ENCODE measurements at places on chromosomes 2 and 18.

GRCh38 chr2:60488291-60488690 lies 65.2 kb downstream of the BCL11A start:
- no peak for DNase-seq

GRCh38 chr2:170284205-170284604 lies 106.3 kb downstream of the MYO3B start:
- no peak for DNase-seq

- DNase-seq: no peak
Observed at GRCh38 chr18:60247103-60247502, 125.5 kb downstream of the MC4R start.

- DNase-seq: no peak
Observed at GRCh38 chr2:165847001-165847400, 53.0 kb upstream of the GALNT3 start.

GRCh38 chr2:231617059-231617926 lies 24.6 kb downstream of the TEX44 start:
- DNase-seq: no peak

GRCh38 chr18:23106575-23106974 lies 28.7 kb upstream of the CABLES1 start:
- DNase-seq: no peak

- no peak for DNase-seq
Observed at GRCh38 chr18:22132258-22132657, 37.1 kb upstream of the GATA6 start.

DNA sequence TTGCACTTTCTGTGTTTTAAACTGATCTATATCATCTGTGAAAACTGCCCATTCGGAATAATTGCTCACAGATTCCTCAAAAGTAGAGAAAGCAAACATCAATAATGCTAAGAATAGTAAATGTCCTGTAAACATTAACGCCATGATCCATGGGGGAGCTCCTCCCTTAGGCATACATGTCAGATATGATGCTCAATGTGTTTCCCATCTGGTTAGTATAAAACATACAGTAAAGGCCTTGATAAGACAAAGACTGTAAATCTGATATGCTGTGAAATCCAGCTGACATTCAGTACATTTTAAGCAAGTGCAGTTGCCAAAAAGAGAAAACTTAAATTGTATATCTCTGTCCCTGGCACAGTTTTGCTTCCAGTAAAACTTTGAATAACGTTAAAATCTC lies 2.1 kb downstream of the DSEL start:
- no peak for DNase-seq

DNA sequence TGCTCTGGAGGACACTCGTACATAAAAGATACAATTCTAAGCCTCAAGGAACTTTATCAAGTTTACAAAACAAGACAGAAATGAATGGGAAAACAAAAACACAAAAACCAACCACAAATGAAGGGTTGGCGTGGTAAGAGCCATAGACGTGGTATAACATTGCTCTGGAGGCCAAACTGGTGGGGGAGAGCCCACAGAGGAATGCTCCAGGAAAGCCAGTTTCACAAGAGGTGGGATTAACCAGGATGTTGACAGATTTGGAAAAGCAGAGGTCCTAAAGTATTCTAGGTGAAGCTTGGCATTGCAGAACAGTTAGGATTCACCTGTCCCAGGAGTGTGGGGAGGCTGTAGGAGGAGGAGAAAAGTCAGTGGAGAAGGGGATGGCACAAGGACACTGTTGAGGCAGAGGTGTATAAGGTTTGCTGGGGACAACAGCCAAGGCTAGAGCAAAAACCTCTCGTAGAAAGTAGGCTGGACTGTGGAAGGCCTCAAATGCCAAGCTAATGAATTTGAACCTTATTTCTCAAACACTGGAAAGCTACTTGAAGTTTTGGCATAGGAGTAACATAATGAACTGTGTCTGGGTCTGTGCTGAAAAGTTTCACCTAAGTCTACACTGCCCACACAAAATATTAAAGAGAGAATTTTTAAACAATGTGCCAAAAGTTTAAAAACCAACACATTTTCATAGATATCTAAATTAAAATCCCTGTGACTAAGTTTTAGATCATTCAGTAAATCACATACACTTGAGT lies 135.1 kb downstream of the THADA start:
- no peak for DNase-seq

- no peak for DNase-seq
Observed at GRCh38 chr2:148726228-148726627, 81.7 kb downstream of the EPC2 start.

DNA sequence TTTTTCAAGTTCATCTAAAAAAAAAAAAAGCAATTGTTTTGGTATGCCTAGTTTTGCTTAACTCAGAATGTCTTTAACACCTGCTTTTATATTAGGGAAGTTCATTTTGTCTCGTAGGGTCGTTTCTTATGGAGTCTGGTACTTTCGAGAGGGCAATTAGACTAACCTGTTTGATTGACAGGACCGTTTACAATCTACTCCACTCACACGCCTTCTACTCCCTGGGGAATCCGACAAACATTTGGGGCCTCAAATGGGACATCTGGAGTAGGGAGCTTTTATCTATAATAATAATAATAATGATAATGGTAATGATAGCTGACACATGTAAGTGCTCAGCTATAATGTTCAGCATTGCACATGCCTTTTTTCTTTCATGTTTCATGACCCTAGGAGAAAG lies 261.6 kb upstream of the RASGRP3 start:
- DNase-seq: no peak

DNA sequence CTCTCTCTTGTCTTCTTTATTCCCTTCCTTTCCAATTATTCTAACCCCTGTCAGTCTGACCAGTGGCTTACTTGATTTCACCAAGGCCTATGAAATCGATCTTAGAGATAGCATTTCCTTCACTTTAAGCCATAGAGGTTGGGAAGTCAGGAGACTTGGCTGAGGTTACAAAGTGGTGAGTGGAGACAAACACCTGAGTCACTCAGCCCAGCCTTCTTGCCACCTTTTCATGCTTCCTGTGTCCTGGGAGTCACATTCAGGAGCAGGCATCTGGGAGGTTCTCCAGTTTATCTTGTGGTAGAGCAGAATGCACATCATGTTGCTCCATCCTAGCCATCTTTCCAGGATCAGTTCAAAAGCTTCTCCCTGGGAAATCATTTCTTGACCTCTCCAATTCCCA lies 59.1 kb downstream of the VSNL1 start:
- DNase-seq: no peak

DNA sequence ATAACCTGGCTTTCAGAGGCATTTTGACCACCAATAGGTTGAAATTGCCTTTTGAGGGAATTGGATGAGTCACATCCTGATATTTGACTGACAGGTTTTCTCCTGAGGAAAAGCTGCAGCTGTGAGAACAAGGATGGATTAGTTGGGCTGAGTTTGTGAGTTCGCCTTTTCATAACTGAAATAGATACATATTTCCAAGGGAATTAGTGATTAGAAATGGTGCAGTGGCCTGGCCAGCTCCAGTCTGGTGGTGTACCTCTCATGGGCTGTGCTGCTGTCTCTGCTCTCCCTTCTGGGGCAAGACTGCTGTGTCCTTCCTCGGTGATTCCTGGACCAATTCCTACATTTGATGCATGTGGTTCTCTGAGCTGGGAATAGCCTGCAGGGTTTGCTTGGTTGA lies 341.3 kb downstream of the TSN start:
- DNase-seq: no peak

GRCh38 chr2:121791801-121792221 lies 36.4 kb downstream of the TSN start:
- no peak for DNase-seq

- no peak for DNase-seq
Observed at GRCh38 chr2:107738266-107738665, 88.4 kb upstream of the RGPD4 start.

GRCh38 chr2:26745609-26746327 lies 18.3 kb upstream of the SLC35F6 start:
- peak; percentile 80 for DNase-seq

DNA sequence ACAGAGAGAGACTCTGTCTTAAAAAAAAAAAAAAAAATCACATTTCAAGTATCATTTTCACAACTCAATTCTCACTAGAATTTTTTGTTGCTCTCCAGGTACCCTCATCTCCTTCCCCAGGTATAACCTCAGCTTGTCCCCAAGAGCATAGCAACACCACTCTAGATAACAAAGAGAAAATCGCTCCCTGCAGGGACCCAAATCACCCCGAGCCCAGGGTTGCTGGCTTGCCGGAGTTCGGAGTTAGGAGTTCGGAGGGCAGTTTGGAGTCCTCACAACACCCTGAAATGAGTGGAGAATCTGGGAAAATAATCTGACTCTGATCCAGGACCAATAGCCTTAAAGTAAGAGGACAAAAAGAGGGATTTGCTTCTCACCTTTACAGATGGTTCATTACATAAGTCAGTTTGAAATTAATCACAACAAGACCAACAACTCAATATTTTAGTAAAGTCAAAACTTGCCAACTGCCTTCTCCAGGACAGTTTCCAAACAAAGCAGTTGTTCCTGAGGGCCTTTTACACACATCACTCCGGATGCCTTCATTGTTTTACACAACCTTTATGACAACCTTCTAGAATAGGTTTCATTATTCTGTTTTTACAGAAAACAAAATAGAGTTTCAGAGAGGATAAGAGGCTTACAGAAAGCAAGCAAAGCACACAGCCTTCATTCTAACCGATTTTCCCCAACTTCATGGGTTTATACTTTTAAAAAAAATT lies 59.1 kb downstream of the C2orf76 start:
- no peak for DNase-seq

DNA sequence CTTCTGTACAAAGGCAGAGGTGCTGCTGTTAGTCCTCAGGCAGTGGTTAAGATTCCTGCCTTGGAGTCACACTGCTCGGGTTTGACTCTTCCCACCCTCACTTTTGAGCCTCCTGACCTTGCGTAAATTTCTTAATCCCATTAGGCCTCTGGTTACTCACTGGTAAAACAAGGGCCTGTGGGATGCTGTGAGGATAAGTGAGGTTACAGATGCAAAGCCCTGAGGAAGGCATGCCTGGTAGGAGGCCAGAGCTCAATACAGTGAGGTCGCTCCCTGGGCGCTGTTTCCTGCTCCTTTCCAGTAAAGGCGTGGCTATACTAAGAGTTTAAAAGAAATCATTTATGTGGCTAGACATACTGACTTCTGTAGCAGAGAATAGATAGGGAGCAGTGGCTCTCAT lies 127.5 kb upstream of the TMEM200C start:
- no peak for DNase-seq

- DNase-seq: no peak
Observed at GRCh38 chr2:29495536-29496060, 380.4 kb downstream of the CLIP4 start.

- DNase-seq: no peak
Observed at GRCh38 chr2:114119862-114120261, 230.0 kb downstream of the ACTR3 start.

DNA sequence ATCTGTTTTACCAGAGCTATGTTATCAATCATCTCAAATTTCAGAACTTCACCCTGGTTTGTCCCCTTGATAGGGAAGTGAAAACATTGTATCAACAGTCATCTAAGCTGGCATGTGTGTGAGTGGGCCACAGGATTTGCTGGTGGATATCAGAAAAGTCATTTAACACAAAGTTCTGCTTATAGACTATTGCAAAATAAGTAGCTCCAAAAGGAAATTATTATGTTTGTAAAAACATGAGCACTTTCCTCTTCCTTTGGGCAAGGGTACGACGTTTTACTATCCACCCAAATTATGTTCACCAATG lies 20.7 kb upstream of the COPS8 start:
- DNase-seq: no peak

DNA sequence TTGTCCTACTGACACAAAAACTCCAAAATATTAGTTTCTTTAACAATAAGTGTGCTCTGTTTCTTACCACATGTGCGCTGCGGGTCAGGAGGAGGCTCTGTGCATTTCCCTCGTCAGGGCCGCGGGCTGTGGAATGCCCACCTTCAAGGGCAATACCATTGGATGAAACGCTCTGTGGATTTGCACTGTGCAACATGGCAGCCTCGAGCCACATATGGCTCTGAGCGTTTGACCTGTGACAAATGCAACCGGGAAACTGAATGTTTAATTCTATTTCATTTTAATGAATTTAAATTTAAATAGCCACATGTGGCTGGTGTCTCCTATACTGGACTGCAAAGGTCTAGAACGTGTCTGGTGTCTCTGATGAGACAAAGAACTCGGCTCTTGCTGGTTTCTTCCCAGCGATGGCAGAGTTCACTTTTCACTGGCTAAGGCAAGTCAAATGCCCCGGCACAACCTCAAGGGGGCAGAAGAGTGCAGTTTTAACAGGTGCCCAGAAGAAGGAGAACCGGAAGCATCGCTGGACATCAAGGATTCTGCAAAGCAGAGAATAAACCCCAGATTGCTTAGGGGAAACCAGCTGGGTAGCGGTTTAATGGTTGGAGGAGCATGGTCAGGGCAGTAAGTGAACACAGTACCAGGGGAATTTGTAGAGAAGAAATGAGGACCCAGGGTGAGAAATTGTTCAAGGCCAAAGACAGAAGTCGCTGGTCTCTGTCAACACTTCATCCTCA lies 37.0 kb upstream of the TMEM18 start:
- peak; percentile 31 for DNase-seq

DNA sequence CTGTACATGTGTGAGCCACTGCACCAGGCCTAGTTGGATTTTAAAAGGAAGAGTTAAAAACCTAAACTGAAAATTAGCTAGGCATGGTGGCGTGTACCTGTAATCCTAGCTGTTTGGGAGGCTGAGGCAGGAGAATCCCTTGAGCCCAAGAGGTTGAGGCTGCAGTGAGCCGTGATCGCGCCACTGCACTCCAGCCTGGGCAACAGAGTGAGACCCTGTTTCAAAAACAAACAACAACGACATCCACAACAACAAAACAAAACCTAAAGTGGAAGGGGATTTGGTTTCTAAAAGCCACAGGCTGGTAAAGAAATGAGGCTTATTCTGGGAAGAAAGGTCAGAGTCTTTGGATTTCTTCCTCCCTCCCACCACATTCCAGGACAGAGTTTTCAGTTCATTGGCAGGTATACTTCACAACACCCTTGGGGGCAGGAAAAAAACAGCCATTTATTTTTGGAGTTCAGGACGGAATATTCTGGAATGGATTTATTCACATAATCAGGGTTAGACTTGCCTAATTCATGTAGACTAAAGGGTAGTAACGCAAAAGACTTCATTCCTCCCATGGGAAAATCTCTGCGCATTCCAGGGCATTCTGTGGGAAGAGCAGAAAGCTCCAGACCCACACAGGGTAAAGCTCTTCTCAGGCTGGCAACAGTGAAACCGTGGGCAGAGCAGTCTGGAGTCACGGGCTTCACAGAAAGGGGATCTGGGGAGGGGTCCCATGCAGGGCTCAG lies 34.9 kb downstream of the TEX44 start:
- DNase-seq: no peak

- DNase-seq: no peak
Observed at GRCh38 chr18:48193521-48194492, 215.4 kb downstream of the ZBTB7C start.

- no peak for DNase-seq
Observed at GRCh38 chr2:219656526-219656925, 29.1 kb downstream of the SLC4A3 start.

- DNase-seq: no peak
Observed at GRCh38 chr2:197862246-197862955, 58.0 kb downstream of the PLCL1 start.

DNA sequence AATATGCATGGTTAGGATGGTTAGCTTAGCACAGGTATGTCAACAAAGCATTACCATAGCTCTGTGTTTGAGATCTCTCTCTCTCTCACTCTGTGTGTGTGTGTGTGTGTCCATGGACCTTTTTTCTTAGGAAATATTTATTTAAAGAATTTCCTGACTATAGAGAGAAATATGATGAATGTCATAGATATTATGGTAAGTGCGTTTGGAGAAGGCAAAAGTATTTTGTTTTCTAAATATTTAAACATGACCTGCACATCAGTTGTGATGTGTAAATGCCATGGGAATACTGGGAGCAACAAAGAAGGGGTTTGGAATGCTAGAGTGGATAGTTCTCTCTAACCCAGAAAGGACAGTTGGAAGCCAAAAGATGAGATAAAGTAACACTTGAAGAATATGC lies 3.9 kb upstream of the TMEM178A start:
- DNase-seq: no peak

All from stimulated activated CD4-positive, alpha-beta T cell treated with anti-CD3 and anti-CD28 coated beads, Interleukin-4, amount 100 ng/mL, for 48 hours (primary cell).